ENCODE measurements at places on chromosomes 5 and 9.

- no peak for DNase-seq
Measured at GRCh38 chr5:158602981-158603380, 496.7 kb downstream of the EBF1 start.

DNA sequence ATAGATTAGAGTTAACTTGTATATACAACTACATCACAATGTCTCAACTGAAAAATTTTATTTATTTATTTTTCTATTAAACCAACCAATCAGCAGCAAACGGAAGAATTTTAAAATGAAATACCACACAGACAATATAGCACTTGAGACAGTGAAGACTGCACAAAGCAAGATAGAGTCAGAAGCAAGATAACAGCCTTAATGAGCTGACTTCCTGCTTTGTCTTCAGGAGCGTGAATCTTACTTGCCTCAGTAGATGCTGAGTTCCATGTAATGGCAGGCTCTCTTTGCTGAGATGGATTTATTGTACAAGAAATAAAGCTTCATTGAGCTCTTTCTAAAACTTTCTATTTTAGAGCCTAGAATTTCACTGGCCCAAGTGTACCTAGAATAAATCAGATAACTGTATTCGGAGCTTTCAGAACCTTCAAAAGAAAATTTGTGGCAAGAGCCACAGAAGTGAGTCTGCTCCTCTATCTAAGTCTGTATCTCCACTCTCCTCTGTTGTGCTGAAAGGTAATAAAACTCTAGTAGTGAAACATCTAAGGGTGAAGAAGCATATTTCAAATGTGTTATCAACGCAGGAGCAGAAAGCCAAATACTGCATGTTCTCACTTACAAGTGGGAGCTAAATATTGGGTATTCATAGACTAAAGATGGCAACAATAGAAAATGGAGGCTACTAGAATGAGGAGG lies 83.3 kb upstream of the ANKRD55 start:
- no peak for DNase-seq

DNA sequence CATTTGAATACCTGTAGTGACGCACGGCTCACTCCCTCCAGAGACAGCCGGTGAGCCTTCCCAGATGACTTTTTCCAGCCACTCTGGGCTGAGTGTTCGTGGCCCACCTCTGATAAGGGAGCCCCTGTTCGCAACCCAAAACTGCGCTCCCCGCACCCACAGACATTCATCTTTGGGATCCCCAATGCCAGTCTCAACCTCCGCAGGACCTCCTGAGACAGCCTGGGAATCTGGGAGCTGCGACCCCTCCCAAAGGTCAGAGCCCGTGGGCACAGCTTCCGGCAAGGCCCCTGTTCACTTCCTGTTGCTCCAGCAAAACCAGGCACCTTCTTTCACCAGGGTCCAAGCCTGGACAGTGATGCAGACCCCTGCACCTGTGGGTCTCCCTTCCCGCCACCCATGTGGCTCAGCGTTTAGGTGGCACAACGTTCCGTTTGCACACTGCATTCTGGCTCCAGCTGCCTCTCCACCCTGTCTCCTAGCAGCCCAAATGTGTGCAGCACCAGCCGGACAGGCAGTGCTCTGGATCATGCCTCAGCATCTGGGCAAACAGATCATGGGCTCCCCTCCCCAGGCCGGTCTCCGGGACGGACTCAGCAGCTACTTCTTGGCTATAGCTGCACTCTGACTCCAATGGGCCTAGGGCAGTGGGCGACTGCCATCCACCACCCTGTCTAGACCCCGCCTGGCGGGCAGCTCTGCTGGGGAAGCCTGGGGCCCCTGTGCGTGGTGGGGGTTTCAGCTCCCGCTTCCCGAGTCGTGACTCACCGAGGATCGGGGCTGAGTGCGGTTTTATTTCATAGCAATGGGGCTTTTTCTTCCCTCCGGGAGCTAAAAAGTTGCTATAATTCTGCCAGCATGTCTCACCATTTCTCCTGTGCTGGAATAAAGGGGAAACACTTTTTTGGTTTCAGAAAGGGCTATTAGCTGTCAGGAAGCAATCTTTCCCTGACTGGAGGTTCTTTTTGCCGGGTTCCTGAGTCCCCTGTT lies 156.0 kb downstream of the OLFM1 start:
- no peak for DNase-seq

DNA sequence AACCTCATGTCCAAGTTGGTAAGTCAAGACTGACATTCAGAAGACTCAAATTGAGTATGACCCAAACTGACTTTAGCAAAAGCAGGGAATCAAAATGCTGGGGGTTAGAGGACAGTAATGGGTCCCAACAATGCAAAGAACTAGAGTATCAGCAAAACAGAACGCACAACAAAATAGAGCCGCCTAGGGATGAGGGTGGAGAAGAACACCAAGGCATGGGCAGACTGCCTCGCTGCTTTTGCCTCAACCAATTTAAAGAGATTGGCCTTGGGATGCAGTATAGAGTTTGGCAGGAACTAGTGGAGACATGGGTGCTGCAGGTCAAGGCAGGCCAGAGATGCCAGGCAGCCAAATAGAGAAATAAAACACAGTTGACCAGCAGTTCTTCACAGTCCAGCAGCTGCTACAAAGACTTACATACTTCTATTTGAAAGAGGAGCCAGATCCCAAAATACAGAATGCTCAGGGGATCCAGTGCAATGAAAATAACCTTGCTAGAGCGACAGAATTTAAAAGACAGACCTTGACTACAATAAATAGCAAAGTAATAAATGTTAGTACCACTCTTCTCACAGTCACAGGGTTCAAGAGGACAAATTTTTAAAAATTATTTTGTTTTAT lies 83.9 kb upstream of the NIPBL start:
- no peak for DNase-seq

- DNase-seq = no peak
Measured at GRCh38 chr5:96844481-96844990, 31.8 kb upstream of the ERAP2 start.

GRCh38 chr9:13596383-13596970 lies 317.0 kb upstream of the MPDZ start:
- DNase-seq = no peak

- DNase-seq = no peak
Measured at GRCh38 chr5:111968459-111968858, 211.5 kb upstream of the NREP start.

GRCh38 chr5:151580858-151581257 lies 10.3 kb downstream of the FAT2 start:
- DNase-seq = no peak

- DNase-seq = no peak
Measured at GRCh38 chr5:150585781-150586341, 54.6 kb upstream of the SYNPO start.

- DNase-seq = no peak
Measured at GRCh38 chr5:42605490-42605889, 151.1 kb upstream of the CCDC152 start.

GRCh38 chr9:115071176-115071575 lies 46.8 kb downstream of the TNC start:
- DNase-seq = no peak
